ENCODE measurements at places on chromosomes 1 and 21. TPM values are rescaled to one million over a fixed set of nuclear protein-coding genes. Genes with fewer than 3 reads are reported as not detected.

ZZZ3 gene
- total RNA-seq = 24.9 TPM

MT1HL1 gene
- total RNA-seq = not detected

ARV1 gene
- 17.3 TPM for total RNA-seq

EPHB2 gene
- 2.2 TPM for total RNA-seq

L1TD1 gene
- total RNA-seq = not detected

RHD gene
- not detected for total RNA-seq

DVL1 gene
- total RNA-seq = 48.5 TPM

TCHH gene
- 0.08 TPM for total RNA-seq

RNU1-1 gene
- 6,387 TPM for total RNA-seq

DNA sequence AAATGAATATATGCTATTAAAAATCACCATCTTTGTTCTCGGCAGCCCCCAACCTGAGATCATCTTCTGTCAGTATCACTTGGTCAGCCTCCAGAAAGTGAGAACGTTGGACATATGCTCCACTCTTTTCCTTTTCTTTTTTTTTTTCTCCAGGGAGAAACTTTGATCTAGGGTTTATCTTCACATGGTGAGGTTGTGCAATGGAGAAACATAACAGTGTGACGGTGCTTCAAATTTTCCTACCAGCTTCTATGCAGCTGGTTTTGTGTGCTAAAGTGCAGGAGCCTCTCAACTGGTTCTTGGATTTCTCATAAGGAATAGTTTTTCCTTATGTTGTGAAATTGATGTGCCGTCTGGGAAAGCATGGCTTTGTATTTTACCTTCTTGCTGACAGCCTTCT is 1202.9 kb downstream of the NCAM2 start:
- no peak for ATAC-seq

DNA sequence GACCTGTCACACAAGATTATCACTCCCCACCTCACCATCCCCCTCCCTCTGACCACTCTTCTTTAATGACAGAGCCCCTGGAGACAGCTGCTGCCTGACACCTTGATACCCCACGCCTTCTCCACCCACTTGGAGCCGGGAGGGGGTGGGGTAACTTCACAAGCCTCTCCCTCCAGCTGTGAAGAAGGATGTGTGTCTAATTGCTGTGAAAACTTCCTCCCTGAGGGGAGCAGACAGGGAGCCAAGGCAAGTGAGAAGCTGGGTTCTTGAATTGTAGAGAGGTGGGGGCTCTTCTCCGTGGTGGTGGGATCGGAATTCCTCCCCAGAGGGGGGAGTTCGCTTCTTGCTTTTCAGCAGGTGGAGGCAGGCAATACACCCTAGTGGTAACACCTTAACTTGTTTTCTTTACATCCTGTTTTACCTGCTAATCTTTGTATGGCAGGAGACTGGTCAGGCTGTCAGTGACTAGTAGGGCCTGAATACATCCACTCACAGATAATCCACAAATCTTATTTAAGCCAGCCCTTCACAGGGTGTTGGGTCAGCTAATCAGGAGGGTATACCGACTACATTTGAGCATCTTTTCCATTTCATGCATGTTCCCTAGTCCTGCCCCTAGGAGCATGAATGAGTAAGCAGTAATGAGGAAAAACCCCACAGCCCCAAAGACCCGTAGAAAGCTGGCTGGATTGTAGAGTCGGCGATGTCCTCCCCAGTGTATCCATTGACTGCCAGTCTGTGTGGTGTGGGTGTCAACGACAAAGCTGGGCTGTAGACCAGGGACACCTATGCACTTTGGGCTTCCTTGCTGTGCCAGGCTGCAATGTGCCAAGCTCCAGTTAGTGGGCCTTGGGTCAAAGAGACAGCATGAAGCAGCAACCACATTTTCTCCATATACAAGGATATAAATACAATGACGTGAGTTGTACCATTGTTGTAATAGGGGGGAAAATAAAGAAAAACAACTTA is 57.3 kb downstream of the NFASC start:
- ATAC-seq = peak; percentile 40

DNA sequence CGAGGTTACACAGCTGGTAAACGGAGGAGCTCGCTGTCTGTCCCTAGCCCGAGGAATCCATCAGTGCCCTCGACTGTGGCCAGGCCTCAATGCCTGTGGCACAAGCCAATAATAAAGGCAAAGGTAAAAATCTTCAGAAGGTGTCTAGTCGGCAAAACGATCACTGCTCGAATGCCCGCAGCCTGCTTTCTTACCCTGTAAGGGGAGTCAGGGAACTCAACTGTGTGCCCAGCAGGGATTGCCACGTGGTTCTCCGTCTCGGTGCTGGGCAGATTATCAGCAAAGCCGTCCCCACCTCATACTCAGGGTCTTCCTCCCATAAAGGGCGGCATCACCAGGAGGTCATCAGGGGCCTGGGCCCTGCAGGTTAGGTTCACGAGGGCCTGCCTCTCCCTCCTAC is 103.4 kb downstream of the PAX7 start:
- ATAC-seq = no peak

DNA sequence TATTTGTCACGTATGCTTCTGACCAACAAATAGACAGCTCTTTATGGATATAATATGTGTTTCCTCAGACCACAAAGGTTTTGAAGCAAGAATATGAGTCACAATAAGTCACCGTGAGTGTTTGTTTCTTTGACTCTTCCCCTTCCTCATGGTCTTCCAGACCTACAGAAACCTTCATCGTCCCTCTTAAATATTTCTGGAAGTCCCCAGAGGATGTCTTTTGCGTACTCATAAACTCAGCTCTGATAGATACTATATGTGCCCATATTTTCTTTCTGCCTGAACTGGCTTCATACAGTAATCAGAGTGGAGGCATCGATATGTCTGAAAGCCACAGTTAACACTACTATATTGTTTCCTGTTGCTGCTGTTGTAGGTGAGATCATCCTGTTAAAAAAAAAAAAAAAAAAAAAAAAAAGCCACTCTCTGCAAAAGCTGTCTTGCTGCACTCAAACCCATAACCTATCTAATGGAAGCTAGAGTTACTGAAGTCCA is 38.4 kb downstream of the ADAMTS1 start:
- no peak for ATAC-seq

DNA sequence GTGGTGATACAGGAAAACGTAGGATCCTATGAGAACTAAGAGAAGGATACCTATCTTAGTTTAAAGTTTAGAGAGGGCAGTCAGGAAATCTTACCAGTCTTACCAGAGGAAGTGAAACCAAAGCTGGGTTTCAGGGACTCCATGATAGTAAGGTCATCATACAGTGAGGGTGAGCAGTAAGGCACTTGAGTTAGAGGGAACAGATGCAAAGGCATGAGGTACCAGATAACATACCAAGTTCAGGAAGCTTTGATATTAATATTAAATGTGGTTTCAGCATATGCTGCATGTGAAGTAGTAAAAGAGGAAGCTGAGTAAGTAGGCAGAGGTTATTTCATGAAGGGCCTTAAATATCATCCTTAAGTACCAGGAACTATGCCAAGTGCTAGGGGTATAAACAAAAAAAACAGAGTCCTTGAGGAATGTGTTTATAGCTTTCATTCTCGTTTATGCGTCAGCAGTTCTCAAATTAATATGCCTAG is 16.9 kb downstream of the ATG4C start:
- ATAC-seq = peak; percentile 68

GRCh38 chr1:247431643-247432042 is 15.7 kb downstream of the NLRP3 start:
- no peak for ATAC-seq

DNA sequence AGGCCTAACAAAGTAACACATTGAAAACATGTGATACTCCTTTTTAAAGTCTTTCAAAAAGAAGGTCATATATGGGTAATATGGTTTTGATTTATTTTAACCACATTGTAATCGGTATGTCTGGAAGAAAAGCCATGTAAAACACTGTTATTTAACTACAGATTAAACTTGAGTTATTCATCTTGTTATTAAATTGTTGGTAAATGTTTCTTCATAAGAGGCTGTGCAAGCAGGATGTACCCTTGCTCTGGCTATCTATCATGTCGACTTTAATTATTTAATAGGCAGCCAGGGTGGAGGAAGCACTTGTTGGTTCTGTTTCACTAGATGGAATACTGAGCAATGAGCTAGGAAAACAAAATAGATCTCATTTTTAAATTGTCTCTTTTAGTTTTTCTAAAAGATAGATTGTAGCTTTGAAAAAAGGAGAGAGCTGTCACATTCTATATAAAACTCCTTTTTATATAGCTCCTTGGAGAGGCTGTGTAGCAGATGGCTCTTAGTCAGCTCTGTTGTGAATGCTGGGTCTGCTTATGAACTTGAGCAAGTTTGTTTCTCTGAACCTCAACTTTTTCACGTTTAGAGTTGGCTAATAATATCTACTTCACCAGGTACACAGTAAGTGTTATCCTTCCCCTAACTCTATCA is 39.5 kb downstream of the LRRC8B start:
- ATAC-seq = no peak

DNA sequence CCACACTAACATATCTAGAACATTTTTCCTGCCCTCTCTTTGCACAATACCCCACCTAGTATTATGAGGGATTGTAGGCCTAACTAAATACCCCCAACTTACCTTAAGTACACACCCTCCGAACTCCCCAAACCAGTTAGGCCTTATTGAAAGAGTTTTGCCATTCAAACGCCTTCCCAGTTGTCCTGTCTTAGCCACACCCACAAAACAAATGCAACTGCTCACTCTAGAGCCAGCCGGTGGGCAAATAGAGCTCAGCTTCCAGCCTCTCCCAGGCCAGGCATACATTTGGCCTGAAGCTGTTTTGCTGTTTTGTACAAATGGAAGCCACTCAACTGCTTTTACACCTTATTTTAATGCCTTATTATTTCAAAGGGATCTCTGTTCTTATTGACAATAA is 224.2 kb upstream of the RUNX1 start:
- ATAC-seq = peak; percentile 86

DNA sequence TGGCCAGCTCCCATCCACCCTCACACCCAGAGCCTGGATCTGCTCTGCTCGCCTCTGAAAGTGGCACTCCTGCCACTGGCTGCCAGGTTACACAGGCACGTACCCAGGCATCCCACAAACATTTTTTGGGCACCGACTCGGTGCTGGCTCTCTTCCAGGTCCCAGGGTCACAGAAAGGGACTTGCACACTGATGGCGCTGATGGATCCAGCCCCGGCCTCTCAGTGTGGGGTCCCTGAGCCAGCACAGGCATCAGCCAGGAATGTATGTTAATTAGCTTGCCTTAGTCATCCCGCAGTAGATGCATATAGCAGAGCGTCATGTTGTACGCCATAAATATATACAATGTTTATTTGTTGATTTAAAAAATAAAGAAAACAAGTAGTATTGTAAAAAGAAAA is 537.2 kb downstream of the NPHP4 start:
- no peak for ATAC-seq

DNA sequence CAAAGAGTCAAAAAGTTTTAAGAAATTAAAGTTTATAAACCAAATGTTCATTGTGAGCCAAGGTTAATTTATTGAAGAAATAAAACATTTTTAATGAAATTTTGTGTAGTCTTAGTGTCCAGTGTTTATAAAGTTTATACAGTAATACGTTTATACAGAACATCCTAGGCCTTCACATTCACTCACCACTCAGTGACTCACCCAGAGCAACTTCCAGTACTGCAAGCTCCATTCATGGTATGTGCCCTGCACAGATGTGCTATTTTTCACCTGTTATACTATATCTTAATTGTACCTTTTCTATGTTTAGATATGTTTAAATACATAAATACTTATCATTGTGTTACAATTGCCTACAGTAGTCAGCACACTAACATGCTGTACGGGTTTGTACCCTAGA is 33.6 kb downstream of the TYW3 start:
- no peak for ATAC-seq

DNA sequence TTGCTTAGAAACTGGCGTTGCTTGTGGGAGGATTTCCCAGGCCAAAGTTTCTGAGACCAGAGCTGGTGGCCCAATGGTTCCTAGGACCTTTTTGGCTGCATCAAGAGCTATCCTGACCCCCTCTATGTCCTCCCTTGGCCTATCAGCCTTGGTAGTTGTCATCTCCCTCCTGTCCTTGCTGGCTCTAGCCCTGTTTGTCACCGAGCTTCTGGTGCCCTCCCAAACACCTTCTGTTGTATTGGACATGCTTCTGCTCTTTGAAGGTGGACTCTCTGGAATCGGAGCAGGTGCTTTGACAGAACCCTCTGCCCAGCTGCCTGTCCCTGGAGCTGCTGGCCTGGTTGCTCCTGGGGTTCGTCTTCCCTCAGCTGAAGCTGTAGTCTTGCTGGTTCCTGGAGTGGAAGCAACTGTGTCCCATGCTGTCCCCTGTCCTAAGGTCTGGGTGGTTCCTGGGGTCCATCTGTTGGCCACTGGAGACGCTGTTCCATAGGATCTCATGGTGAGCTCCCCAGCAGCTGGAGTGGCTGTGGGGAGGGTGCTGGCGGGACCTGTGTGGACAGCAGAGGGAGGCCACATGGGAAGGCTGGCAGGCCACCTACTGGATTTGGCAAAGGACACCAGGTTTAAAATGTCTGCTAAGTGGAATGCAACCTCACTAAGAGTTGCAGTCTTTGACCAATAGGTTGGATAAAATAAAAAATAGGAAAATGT is 9.4 kb downstream of the FCAMR start:
- ATAC-seq = no peak

GRCh38 chr1:206102292-206102936 is 14.8 kb downstream of the AVPR1B start:
- ATAC-seq = no peak

- no peak for ATAC-seq
These were observed 99.3 kb downstream of the CDC42BPA start for GRCh38 chr1:227218870-227219573.

GRCh38 chr1:156664767-156665411 is 12.3 kb downstream of the NES start:
- no peak for ATAC-seq

GRCh38 chr1:243345205-243345604 is 89.4 kb downstream of the SDCCAG8 start:
- ATAC-seq = no peak

GRCh38 chr1:58936973-58937372 is 153.1 kb upstream of the JUN start:
- ATAC-seq = no peak

DNA sequence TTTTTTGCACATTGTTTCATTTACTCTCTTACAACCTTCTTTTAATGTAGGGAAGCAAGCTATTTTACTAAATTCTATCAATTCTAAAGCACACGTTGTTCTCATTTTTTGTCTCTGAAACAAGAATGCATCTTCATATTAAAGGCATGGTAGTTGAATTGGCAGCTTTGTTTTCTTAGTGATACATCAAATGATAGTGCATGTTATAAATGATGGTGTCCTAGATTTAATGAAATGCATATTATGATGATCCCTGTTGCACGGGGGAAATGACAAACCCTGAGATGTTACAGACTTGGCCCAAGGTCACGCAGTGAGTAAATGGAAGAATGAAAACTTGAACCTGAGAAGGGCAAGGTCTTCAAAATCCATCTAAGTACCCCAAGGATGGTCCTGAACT is 213.1 kb downstream of the KAZN start:
- ATAC-seq = no peak

Data from esophagus mucosa (tissue), 1 donor.